ENCODE measurements at places on chromosomes 6 and 20.

GRCh38 chr6:18861204-18861603, 474.1 kb downstream of the RNF144B start:
- no peak for DNase-seq

- no peak for DNase-seq
These were observed 9.9 kb downstream of the FOXF2 start for GRCh38 chr6:1399085-1399780.

- no peak for DNase-seq
These were observed 763.6 kb downstream of the TENT5A start for GRCh38 chr6:80988892-80989291.

DNA sequence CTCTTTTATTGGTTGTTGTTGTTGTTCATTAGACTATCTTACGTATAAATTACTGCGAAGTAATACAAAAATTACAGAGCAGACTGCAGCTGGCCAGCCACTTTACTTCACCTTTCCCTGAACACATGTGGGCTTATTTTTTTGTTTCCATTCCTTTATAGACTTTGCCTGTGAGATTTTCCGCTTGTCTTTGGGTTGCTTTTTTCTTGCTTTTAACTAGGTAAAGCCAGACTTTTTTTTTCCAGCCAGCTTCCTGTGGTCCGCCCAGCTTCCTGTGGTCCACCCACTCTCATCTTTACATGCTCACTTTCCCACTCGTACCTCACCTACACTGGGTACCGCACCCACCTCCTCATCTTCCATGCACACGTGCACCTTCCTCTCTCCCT, 79.0 kb downstream of the IPCEF1 start:
- no peak for DNase-seq
